ENCODE measurements at places on chromosomes 1 and 21. TPM values are rescaled to one million over a fixed set of nuclear protein-coding genes. Genes with fewer than 3 reads are reported as not detected.

GRCh38 chr1:171115280-171115897 lies 24.7 kb downstream of the FMO3 start:
- DNase-seq: no peak

GRCh38 chr1:56877973-56878372 lies 23.4 kb downstream of the C8A start:
- DNase-seq: no peak

- no peak for DNase-seq
These were observed 25.9 kb upstream of the KCNA2 start for GRCh38 chr1:110631836-110632620.

DNA sequence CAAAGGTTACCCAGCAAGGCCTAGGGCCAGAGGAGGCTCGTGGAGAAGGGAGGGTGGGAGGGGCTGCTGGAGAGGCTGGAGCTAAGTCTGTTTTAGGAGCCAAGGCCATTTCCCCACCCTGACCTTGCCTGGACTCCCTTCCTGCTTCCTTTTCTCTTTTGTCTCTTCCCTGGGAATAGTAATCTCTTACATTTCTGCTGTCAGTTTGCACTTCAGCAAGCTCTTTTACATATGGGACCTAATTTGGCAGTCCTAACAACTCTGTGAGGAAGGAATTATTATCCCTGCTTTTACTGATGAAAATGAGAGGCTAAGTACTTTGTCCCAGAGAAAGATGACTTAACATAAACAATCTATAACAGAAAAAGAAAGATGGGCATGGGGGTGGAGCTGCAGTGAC lies 13.8 kb downstream of the OPTC start:
- no peak for DNase-seq

GRCh38 chr21:41506611-41507520 lies 1.1 kb downstream of the TMPRSS2 start:
- no peak for DNase-seq

- no peak for DNase-seq
These were observed 104.4 kb upstream of the DPT start for GRCh38 chr1:168833362-168833761.

GRCh38 chr1:231357187-231357772 lies 19.2 kb downstream of the SPRTN start:
- no peak for DNase-seq

GRCh38 chr1:109547463-109548320 lies 723 bp upstream of the GNAI3 start:
- no peak for DNase-seq

DNA sequence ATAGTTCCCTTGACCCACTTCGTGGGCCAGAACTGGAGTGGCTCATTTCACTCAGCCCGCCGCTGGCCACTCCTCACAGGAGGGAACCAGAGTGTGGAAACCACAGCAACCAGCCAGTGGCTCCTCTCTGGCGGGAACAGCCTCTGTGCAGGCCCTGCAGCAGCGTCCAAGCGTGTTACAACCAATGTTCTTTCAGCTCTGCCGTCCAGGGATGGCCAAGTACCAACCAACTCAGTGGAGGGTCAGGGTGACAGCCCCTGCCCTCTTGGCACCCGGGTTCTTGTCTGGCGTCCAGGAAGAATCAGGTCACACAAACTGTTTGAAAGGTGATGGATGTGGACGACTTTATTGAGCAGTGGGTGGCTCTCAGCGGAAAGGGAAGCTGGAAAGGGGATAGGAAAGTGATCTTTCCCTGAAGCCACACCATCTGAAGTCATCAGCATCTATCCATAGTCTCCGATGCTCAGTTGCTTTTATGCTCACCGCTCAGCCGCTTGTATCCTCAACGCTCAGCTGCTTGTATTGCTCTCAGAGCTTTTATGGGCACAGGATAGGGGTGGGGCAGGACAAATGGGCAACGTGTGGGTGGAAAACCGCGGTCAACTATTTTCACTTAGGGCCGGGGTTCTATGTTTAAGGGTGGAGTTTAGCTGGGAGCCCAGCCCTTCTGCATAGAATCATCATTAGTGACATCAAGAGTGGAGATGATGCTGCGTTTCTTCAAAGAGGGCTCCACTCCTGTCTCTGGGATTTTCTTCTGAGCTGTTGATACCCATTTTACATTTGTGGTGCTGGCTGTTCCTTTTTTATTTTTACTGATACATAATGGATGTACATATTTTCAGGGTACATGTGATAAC lies 250.2 kb downstream of the RRAGC start:
- no peak for DNase-seq

DNA sequence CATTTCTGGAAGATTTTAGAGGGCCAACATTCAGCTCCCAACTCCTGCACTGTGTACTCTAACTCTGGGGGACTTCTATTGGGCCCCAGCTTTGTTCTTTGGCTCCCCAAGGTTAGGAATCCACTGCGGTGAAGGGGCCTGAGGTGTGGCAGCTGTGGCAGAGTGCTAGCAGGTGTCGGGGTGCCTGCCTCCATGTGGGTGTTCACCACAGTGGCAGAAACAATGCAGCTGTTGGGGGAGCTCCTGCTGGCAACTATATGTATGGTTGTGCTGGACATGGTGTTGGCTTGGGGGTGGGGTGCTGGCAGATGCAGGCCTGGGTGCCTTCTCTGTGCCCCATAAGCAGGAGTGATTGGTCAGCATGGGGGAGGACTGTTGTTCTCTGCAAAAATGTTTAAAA lies 95.5 kb downstream of the ST6GALNAC3 start:
- no peak for DNase-seq

DNA sequence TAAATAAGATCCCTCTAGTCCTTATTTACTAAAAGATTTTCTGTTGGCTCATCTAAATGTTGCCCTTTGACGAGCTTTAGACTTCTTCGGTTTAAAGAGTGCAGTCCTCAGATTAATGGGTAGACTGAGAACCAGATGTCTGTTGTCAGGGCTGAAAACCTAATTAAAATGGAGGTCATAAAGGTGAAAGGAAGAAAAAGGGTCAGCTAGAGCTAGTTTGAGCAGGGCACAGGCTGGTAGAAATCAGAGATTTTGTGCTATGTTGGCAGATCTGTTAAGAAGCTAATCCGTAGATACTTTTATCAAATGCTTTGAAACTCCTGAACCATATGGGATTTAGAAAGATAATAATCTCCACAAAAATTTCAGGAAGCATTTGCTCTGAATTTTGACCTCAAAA lies 959.0 kb downstream of the PLA2G4A start:
- DNase-seq: no peak

- DNase-seq: no peak
These were observed 3.8 kb downstream of the TRPM2 start for GRCh38 chr21:44357064-44357837.

GRCh38 chr21:26351661-26352060 lies 181.1 kb upstream of the APP start:
- DNase-seq: no peak

DNA sequence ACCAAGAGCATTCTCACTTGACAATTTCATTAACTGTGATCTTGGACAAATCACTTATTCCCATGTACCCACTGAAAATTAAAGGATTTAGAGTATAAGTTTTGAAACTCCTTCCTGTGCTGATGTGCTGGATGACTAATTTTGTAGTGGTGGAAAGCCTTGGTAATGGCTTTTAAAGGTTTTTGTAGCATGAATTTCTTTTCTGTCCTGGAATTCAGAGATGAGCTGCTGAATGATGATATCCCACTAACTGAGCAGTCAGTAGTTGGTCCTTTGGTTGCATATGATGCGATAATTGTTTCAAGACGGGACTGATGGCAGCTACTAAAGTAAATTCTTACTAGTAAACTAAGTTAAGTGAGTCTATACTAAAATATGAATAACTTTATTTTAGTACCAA lies 5.2 kb downstream of the RPL5 start:
- no peak for DNase-seq

DNA sequence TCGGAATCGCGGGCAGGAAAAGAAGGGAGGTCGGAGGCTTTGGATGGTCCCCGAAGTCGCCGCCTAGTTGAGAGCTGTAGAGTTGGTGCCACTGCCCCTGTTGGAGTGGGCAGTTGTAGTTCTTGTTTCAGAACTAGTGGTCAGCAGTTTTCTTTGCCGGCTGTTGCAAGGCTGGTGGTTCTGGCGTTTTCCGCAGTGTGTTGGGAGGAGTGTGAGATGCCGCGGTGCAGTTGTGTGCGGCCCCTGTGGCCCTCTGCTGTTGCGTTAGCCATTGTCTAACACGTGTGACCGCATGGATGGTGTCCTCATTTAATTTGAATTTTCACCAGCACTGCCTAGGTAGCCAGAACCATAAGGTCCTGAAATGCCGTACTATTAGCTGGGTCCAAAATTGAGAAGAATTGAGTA lies 1.4 kb downstream of the ARF1 start:
- DNase-seq: no peak

- DNase-seq: no peak
These were observed 5.4 kb upstream of the ALPL start for GRCh38 chr1:21503706-21504377.

DNA sequence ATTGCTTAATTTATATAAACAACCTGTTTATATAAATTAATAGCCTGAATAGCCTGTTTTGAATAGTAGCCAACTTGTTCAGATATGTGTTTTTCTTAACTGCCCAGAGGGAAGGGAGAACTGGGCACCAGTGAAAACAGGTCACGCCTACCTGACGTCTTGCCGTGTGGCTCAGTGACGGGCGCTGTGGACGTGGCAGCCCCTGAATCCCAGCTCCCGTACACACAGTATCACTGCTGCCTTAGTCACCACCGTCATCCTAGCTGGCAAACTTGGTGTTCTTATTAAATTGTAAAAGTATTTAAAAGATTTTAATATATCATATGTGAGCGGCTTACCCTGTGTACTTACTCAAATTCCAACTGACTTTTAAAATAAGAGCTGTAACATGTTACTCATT lies 35.4 kb upstream of the TRAPPC10 start:
- no peak for DNase-seq

- peak; percentile 67 for DNase-seq
These were observed 4.9 kb downstream of the DNTTIP2 start for GRCh38 chr1:93874025-93874651.

DNA sequence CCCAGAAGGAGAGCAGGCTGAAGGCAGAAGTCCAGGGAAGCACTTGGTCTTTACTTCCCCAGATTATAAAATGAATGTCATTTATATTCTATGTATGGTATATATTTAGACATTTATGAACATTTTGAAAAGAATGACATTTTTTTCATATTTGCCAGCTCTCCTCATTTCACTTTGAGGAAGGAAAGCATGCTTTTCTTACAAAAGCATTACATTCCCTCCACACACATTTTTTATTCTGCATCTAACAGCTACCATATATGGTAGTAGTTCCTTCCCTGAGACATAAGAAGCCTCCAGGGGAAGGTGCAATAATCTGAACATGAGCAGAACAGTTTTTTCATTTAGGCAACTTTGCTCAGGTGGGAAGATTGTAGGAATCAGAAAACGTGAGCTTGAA lies 94.0 kb downstream of the LRRC7 start:
- DNase-seq: no peak

GRCh38 chr1:112423207-112423606 lies 27.2 kb downstream of the CTTNBP2NL start:
- DNase-seq: no peak

DNA sequence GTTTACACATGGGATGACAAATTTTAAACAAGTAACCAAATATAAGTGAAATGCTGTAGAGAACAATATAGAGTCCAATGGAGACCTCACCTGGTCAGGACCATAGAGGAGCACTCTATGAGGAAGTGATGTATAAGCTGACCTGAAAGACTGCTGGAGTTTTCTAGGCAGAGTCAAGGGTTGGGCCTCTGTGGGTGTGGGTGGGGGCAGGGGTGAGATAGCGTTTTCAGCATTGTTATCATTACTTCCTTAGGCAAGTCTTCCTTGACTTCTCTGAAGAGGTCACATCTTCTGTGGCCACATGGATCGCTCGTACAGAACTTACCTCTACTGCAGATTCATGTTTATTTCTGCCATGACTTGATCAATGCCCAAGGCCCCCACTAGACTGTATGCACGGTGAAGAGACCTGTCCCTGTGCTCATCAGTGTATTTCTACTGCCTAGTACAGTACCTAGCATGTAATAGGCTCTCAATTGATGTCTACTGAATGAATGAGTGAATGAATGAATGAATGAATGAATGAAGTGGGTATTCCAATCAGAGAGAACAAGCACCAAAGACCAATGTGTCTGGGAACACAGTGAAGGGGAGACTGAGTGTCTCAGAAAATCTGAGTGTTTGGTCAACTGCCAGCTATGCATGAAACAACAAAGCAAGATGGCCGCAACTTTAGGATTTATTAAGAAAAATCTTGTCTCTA lies 116.5 kb downstream of the RNF220 start:
- no peak for DNase-seq

DNA sequence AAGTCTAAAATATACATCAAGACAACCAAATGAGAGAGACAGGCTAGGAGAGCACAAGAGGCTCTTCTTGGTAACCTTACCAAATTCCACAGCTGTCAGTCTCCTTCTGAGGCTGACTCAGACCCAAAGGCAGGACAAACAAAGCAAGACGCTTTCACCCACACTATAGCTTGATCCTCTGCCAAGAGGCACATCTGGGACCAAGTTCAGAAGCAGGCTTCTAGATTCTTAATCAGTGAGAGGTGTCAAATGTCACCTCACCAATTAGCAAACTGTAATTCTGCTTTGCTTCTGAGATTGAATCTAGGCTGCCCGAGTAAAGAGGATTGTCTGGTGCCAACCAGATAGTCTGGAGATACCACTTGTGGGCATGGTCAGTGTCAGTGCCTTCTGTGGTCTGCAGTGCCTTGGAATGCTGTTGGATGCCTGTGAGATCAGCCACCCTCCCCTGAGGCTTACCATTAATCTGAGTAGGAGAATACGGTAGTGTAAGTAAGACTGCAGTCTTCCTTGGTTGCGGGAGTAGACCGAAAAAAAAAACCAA lies 151.0 kb downstream of the FMN2 start:
- DNase-seq: peak; percentile 71

GRCh38 chr1:246157516-246157915 lies 349.6 kb downstream of the SMYD3 start:
- DNase-seq: no peak

Gene KCNE2
- not detected for total RNA-seq

Gene TMCC2
- 2.3 TPM for total RNA-seq

Gene SFN
- 7.0 TPM for total RNA-seq

Gene ARMH1
- total RNA-seq: not detected

Gene CACNA1S
- not detected for total RNA-seq

Gene GREM2
- not detected for total RNA-seq

Gene CHIA
- not detected for total RNA-seq

Gene DNASE2B
- not detected for total RNA-seq

Gene ZNF593OS
- not detected for total RNA-seq

Gene UBE2U
- total RNA-seq: not detected

Gene KRTAP19-1
- total RNA-seq: not detected
